ENCODE measurements at places on chromosomes 1 and 21.
A peak's percentile ranks its signal among the peaks of the same experiment; 100 is the strongest.

GRCh38 chr1:26357121-26357602, 3.2 kb upstream of the CRYBG2 start:
- peak; percentile 46 for DNase-seq

- no peak for DNase-seq
Observed at GRCh38 chr1:209311770-209312169, 271.7 kb upstream of the CAMK1G start.

- DNase-seq = no peak
Observed at GRCh38 chr1:59195151-59195550, 101.7 kb upstream of the FGGY start.

- DNase-seq = no peak
Observed at GRCh38 chr1:66266350-66266749, 267.6 kb upstream of the SGIP1 start.

Data from kidney tubule cell (primary cell).